ENCODE measurements at places on chromosomes 3 and 15. TPM values are rescaled to one million over a fixed set of nuclear protein-coding genes. Genes with fewer than 3 reads are reported as not detected.
A peak's percentile ranks its signal among the peaks of the same experiment; 100 is the strongest.

DNA sequence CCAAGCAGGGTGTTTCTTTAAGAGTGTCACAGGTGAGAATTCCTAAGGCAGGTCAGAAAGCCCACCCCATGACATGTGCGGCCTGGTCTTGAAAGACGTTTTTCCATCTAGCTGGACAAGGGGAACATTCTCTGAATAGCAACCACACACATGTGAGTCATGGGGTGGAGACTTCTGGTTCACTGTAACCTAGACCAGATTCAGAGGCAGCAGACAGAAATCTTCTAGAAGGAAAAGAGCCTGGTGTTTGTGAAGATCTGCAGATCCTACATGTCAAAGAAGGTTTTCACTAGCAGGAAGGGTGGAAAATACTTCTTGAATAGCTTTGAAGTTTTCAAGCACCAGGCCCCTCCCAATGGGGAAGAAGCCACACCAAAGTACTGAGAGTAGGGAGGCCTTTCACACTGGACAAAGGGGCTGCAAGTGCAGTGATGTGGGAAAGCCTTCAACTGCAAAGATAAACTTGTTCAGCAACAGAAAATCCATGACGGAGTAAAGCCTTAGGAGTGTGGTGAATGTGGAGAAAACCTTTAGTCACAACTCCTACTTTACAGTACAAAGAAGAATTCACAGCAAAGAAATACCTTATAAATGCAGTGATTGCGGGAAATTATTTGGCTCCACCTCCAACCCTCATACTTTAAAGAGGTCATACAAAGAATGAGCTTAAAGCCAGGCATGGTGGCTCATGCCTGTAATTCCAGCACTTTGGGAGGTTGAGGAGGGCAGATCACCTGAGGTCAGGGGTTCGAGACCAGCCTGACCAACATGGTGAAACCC is 17.6 kb downstream of the ADAM10 start:
- no peak for DNase-seq

GRCh38 chr3:147409143-147410115 is at the start of gene ZIC1:
Gene ZIC1, plus strand, starts transcription at chr3:147409365. Its CDS starts 748 bp downstream, at chr3:147410113.
- DNase-seq: no peak

DNA sequence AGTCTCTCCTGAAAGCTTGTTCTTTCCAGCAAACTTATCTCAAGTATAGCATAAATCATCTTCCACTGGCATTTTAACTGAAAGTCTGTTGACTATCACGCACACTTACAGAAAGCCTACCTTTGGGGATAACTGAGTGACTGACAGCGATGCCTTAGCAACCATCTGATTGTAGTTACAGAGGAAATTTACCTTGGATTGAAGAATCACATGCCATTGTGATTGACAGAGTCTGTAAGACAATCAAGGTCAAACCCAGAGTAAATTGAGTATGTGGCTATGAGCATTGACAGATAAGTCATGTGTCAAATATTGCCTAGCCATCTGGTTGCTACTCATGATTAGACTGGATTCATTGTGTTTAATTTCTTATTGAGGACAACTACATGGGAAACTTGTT is 82.0 kb downstream of the CNTN4 start:
- no peak for DNase-seq

DNA sequence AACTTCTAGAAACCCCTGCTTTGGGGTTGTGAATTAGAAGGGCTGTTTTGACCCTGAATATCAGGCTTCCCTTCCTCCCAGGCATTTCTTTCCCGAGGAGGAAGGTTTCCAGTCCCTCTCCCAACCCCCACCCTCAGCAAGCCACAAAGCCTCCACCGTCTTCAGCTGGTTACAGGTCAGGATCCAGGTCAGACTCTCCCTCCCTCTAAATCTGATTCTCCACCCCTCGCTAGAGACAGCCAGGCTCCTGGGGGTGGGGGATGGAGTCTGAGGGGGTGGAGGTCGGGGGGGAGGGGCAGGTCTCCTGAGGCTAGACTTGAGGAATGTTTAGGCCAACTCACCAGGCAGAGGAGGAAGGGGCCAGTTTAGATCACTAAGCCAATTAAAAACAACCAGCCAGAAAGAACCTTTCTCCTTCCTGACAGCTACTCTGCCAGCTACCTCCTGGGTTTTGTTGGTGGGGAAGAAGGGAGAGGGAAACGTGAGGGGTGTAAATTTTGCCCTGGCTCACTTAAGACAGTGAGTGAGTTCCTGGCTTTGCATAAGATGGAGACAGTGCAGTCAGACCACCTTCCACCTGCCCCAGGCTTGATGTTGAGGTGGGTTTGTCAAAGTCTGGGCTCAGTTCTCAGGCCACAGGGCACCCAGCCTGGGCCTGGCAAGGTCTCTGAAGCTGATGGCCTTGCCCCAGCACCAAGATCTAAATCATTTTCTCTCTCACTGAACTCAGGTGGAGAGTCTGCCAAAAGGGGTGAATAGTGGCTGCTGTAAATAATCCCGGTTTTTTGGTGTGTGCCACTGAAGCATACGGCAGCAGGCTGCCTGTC is 19.5 kb downstream of the BMF start:
- DNase-seq: peak; percentile 10

GRCh38 chr15:43763819-43764446 is 12.8 kb downstream of the ELL3 start:
- DNase-seq: no peak

- DNase-seq: no peak
Observed at GRCh38 chr3:161893972-161894371, 397.4 kb downstream of the OTOL1 start.

DNA sequence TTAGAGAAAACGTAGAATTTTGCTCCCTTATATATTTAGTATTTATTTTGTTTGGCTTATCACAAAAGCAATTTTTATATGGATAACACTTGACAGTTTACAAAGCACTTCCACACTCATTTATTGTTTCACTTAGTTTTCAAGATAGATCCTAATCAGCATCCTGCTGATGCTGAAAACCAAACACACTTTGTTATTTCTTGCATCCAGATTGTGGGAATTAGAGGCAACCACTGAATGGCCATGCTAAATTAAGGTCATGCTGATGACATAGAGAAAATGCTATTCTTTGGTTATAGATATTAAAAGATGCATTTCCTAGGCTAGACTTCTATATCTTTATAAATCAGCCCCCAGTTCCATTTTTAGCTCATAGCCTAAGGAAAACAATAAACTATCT is 474.1 kb upstream of the KCNMB2 start:
- no peak for DNase-seq

DNA sequence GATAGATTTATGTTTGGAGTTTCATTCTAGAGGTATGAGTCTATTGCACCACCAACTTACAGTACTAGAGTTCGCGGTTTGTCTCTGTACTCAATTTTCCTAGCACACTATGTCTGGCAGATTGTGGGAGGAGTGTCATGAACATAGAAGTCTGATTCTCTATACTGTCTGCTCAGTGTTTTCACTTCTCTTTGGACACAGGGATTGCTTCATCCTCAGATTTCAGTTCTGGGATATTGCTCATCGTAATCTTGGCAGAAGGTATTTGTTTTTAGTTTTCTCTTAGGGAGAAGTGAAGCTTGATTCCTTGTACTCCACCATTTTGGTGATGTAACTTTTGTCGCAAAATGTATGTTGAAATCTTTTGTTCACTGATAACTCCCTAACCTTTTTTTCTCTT is 27.8 kb upstream of the AZI2 start:
- no peak for DNase-seq

DNA sequence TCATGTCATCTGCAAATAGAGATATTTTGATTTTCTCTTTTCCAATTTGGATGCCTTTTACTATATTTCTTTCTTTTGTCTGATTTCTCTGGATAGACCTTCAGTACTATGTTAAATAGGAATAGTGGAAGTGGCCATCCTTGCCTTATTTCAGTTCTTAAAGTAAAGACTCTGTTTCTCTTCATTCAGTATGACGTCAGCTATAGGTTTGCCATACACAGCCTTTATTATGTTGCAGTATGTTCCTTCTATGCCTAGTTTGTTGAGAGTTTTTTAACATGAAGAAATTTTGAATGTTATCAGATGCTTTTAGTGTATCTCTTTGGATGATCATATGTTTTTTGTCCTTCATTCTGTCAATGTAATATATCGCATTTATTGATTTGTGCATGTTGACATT is 566.7 kb upstream of the ROBO1 start:
- DNase-seq: no peak

DNA sequence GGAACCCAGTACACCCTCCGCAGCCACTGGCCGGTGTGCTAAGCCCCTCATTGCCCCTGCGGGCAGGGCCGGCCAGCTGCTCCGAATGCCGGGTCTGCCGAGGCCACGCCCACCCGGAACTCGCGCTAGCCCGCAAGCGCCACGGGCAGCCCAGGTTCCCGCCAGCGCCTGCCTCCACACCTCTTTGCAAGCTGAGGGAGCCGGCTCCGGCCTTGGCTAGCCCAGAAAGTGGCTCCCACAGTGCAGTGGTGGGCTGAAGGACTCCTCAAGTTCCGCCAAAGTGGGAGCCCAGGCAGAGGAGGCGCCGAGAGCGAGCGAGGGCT is 81.4 kb upstream of the BCHE start:
- peak; percentile 67 for DNase-seq

DNA sequence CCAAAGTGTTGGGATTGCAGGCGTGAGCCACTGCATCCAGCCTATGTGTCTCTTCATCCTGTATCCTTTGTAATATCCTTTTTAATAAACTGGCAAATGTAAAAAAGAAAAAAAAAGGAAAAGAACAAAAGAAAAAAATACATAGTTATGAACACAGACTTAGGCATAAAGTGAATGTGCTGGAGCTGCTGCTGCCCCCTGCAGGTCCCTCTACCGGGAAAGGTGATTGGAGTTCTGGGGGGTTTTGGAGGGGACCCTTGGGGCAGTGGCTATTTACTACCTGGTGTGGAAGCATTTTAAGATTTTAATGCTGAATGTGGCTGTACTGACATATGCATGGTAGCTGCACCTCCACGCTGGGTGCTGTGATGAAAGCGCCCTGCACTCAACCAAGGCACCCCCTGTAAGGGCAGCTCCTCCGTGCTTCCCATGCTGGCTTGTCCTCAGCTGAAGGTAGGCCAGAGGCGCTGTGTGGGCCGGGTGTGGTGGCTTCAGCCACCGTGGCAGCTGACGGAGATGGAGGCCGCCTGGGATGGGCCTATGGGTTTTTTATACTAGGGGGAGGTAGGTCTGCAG is 49.9 kb downstream of the RPLP1 start:
- DNase-seq: peak; percentile 74

- no peak for DNase-seq
Observed at GRCh38 chr15:70588613-70589012, 174.7 kb downstream of the UACA start.

DNA sequence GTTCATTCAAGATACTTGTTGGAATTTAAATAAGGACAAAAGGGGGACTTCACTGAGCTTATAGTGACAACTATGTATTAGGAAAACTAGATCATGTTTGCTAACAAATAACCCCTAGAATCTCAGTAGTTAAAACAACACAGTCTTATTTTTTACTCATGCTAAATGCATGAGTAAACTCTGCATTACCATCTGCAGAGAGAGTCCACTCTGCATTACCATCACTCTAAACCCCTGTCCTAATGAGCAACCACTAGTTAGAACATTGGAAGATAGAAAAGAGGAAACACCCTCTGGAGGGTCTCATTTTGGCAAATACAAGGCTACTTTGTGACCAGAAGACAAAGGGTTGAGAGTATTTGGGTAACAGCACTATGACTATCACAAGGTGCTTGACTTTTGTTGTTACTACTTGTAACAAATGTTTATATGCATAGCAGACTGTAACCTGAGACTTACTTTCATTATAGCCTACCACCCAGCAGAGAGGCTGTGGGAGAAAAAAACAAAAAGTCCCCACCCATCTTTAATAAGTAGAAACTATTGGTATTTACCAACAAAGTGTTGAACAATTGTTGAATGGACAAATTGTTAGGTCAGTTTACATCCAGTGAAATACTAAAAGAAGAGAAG is 99.1 kb downstream of the OXSM start:
- no peak for DNase-seq

DNA sequence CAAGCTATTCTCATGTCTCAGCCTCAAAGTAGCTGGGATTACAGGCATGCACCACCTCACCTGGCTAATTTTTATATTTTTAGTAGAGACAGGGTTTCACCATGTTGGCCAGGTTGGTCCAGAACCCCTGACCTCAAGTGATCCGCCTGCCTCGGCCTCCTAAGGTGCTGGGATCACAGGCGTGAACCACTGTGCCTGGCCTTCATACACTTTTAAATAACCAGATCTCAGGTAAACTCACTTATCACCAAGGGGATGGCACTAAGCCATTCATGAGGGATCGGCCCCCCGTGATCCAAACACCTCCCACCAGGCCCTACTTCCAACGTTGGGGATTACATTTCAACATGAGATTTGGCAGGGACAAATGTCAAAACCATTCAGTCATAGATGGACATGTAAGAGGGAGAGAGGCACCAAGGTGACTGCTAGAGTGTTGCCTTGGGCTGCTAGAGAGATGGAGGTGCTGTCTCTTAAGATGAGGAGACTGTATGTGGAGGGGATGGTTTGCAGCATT is 13.3 kb upstream of the DOCK3 start:
- peak; percentile 66 for DNase-seq

DNA sequence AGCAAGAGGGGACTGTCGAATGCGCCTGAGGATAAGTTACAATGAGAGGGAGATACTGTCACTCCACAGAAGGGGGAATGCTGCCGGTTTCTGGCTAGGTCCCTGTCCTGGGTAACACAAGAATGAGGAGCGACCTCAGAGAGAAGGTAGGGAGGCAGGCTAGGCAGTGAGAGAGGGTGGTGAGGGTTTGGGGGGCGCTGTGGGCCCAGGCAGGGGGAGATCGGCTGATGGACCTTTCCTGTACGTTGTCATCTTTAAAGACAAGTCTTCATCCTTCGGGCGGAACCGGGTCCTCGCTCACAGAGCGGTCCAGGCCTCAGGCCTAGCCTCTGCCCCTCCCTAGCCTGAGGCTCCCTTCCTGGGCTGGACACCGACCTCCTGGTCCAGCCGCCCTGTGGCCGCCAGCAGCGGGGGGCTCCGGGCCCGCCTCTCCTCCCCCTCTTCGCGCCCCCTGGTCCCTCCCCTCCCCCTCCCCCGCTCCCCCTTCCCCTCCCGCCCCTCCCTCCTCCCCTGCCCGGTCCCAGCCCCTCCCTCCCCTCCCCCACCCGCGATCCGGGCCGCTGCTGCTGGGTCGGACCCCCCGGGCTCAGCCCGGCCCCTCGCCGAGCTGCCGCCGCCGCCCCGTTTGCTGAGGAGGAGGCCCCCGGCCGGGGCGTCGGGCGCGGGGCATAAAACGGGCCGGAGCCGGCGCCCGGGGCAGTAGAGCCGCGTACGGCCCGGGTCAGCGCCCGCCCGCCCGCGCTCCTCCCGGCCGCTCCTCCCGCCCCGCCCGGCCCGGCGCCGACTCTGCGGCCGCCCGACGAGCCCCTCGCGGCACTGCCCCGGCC is at the start of gene CHRD:
Gene CHRD, plus strand, starts transcription at position 697 of the 827 bp plus-strand sequence. CDS start 265 bp downstream, outside the sequence.
- peak; percentile 77 for DNase-seq

DNA sequence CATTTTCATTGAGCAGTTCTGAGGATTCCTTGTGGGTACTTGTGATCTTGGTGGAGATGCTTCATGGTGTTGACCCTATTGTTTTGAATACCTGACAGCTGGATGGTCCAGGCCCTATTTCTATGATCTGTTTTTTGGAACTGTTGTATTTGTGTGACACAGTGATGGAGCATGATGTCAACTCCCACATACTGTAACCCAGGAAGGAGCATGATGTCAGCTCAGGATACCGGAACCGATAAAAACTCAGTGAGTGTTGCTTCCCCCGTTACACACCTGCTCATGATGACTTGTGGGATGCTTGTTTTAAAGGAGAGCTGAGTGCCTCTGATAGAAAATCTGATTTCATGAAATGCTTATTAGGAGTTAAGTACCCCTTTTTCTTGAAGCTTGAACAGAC is 45.1 kb downstream of the ZBTB38 start:
- no peak for DNase-seq

The WNT5A gene
- total RNA-seq: 6.7 TPM

The EDEM1 gene
- total RNA-seq: 28.1 TPM

The TEX9 gene
- total RNA-seq: 3.8 TPM

The BSN gene
- 0.48 TPM for total RNA-seq

The CPNE9 gene
- total RNA-seq: not detected

The SGO1 gene
- 0.19 TPM for total RNA-seq
